ENCODE measurements at places on chromosomes 16 and 17. TPM values are rescaled to one million over a fixed set of nuclear protein-coding genes. Genes with fewer than 3 reads are reported as not detected.

NPB gene
- 0.56 TPM for total RNA-seq

TBX21 gene
- total RNA-seq: not detected

STH gene
- total RNA-seq: not detected

CMTM1 gene
- total RNA-seq: 7.8 TPM

CDH1 gene
- 0.21 TPM for total RNA-seq

HS3ST3A1 gene
- 7.5 TPM for total RNA-seq

SYCE1L gene
- 4.1 TPM for total RNA-seq

ARL5C gene
- not detected for total RNA-seq

ENPP7 gene
- total RNA-seq: not detected

SPN gene
- not detected for total RNA-seq

TEKT5 gene
- total RNA-seq: 0.50 TPM

FAM20A gene
- total RNA-seq: not detected

AURKB gene
- 13.3 TPM for total RNA-seq

CBX8 gene
- 5.4 TPM for total RNA-seq
